ENCODE measurements at places on chromosomes 5 and 9.

DNA sequence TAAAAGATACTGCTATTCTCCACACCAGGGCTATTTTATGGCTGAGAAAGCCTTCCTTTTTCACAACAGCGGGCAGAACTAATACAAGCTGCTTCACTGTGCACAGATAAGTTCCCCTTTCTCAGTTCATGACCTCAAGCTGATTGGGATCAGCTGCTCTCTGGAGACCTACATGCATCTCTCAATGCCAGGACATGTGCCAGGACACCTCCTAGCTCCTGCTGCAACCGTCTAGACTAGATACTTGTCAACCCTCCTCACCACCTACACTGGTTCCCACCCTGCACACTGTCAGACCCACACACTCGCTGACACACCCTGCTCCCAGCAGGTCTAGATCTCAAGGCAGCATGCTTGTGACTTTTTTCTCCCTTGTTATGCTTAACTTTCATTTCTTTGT is 39.8 kb downstream of the STARD4 start:
- no peak for DNase-seq

DNA sequence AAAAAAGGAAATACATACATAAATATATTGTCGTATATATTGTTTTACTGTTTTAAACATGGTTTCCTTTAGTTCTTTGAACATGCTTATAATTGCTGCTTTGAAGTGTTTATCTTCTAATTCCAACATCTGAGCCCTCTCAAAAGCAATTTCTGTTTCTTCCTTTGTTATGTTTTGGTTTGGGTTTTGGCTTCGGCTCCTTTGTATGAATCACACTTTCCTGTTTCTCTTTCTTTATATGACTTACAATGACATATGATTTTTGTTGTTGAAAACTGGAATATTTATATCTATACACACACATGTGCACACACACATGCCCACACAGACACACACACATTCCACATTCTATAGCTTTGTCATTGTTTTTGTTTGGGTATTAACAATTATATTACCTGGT is 1206.7 kb downstream of the CDH12 start:
- no peak for DNase-seq

- DNase-seq: no peak
Observed at GRCh38 chr9:121368138-121368522, 1.9 kb downstream of the STOM start.

- DNase-seq: no peak
Observed at GRCh38 chr5:142748568-142749249, 21.5 kb upstream of the ARHGAP26 start.

DNA sequence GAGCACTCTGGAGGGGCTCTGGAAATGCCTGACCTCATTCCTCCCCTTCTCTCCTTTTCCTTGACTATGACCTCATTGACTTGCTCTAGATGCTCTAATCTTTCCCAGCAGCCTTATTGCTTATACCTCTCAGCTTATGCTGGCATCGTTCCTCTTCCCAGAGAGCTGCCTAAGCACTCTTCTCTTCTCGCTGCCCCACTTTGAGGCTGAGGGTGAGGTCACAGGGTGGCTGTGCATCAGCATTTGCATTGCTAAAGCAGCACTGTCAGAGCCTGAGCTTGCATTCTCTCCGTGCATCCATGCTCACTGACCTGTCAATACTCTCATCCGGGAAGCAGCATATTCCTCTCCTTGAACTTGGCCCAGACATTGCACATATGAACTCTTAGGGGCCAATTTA is 96.4 kb upstream of the NTRK2 start:
- no peak for DNase-seq

DNA sequence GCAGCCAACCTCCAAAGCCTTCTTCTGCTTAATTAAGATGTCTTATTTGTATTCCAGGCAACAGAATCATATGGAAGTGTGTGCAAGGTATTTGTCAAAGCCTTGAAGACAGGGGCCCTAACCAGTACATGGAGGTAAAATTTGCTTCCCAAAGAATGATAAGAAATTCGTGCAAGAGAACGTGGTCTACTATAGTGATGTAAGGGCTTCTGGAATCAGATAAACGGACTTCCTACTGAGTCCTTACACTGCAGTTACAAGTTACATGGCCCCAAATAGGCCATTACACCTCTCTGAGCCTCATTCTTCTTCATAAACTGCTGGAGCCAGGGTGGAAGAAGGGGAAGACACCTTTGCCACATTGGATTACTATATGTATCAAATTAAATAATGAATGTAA is 15.9 kb upstream of the ISOC1 start:
- no peak for DNase-seq
